ENCODE measurements at places on chromosomes 4 and X.

DNA sequence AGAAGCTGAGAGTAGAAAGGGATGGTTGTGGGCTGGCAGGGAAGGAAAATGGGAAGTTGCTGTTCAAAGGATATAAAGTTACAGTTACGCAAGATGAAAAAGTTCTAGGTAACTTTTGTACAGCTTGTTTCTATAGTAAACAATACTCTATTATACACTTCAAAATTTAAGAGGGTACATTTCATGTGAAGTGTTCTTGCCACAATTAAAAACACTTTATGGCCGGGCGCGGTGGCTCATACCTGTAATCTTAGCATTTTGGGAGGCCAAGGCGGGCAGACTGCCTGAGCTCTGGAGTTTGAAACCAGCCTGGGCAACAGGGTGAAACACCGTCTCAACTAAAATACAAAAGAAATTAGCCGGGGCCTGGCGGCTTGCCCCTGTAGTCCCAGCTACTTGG, 623.6 kb downstream of the STIM2 start:
- no peak for DNase-seq

- no peak for DNase-seq
These were observed 606.8 kb upstream of the BOD1L1 start for GRCh38 chr4:14234307-14234706.

DNA sequence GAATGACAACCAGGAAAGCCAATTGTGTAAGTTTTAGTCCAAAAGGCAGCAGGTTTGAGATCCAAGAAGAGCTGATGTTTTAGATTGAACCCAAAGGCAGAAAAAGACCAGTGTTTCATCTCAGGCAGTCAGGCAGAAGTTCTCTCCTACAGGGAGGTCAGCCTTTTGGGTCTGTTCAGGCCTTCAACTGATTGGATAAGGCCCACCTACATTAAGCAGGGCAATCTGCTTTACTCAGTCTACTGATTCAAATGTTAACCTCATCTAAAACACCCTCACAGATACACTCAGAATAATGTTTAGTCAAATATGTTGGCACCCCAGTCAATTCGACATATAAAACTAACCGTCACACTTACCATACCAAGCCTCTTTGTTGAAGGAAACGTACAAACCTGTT, 134.2 kb upstream of the NEIL3 start:
- DNase-seq = no peak

GRCh38 chr4:87038837-87039615, 104.2 kb downstream of the AFF1 start:
- no peak for DNase-seq

GRCh38 chr4:6349896-6350603, 80.4 kb downstream of the WFS1 start:
- no peak for DNase-seq

DNA sequence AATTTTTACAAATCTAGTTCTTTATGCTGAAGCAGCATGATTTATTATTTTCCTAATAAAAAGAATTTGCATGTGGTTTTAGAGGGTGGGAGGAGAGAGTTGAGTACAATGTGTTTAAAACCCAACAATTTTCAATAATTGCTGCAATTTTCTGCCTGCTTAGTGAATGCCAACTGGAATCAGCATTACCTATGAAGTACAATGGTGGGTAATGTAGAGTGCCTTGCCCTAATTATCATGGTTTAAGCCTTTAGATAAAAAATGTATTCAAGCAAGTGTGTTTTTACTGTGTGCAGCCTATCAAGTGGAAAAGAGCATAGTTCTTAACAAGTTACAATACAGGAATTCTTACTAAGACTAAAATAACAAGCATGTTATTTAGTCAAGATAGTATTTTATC, 77.9 kb upstream of the ANKRD50 start:
- peak; percentile 79 for DNase-seq

DNA sequence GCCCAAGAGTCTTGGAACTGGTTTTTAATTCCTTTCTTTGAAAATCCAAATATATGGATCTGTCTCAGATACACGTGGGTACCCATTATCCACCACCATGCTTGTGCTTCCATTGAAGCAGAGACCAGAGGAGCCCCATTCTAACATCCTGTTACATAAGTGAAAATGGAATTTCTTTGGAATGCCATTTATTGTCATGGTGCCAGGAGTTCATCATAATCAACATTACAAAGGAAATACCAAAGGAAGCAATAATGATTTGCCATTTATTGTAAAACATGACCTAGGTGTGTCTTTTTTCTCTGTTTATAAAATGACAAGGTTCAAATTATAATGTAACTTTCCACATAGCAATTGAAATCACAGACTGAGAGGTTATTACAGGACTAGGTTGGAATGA, 61.7 kb downstream of the PALLD start:
- no peak for DNase-seq

GRCh38 chr4:104818579-104818978, 323.9 kb upstream of the CXXC4 start:
- DNase-seq = no peak

- no peak for DNase-seq
These were observed 618.9 kb downstream of the TECRL start for GRCh38 chr4:63790377-63790776.

DNA sequence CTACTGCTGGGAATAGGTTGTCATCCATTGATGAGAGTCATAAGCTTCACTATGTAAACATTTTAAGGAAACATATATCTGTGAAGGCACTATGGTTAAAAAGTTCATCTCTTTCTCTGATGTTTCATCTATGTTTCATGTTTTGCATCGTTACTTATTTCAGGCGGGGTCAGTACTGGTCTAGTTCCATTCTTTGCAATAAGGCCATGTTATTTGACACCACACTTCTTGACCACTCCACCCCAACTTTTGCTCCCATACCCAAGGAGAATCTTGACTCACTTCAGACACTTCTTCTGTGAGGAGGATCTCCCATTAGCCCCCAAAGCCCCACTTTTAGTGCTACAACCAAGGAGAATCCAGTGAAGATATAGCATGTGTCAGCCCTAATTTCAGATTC, 119.4 kb downstream of the GRIA3 start:
- no peak for DNase-seq

- no peak for DNase-seq
These were observed 325.4 kb downstream of the RAPGEF2 start for GRCh38 chr4:159428293-159428692.

DNA sequence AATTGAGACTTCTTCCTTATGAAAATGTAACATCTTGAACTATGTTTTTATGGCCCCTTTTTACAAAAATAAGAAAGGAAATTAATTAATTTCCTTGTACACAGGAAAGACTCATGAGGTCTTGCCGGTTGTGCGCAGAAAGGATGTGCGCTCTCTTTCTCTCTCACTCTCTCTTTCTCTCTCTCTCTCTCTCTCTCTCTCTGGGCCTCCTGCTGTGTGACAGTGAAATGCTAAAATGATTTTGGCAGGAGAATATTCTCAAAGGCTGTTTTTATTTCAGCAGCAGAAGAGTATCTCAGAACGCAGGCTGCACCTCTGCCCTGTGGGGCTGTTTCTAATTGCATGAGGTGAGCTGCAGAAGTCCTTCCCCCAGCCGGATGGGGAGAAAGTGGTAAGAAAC, 349.0 kb downstream of the MID1IP1 start:
- DNase-seq = no peak

- no peak for DNase-seq
These were observed 111.9 kb downstream of the SORBS2 start for GRCh38 chr4:185700048-185700447.

- no peak for DNase-seq
These were observed 49.1 kb downstream of the TMEM165 start for GRCh38 chr4:55444827-55445226.

DNA sequence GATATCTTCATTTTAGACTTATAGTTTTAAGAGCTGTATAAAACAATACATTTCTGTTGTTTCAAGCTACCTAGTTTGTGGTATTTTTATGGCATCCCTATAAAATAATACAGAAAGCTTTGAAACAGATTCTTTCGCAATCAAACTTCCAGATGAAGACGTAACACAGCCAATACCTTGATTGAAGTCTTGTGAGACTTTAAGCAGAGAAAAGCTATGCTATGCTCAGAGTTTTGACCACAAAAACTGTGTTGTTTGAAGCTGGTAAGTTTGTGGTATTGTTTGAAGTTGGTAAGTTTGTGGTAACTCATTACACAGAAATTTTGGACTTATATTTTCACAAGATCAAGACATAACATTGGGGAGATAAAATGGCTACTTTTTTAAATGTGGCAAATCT, 201.8 kb upstream of the UGT8 start:
- no peak for DNase-seq

DNA sequence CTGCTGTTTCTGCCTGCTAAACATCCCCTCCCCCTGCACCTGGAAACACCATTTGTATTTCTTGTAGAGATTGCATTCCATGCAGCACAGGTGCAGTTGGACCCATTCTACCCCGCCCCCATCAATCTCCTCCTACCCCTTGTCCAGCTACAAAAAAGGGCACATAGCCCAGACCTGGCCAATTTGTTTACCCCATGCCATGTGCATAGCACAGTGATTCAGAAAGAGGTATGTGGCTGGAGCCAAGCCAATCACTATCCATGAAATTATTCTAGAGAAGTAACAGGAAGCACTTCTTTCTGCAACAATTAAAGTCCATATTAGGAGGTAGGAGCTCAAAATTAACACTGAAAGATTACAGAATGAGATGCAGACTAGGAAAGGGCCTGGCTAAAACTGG, 20.2 kb upstream of the TMEM184C start:
- no peak for DNase-seq

DNA sequence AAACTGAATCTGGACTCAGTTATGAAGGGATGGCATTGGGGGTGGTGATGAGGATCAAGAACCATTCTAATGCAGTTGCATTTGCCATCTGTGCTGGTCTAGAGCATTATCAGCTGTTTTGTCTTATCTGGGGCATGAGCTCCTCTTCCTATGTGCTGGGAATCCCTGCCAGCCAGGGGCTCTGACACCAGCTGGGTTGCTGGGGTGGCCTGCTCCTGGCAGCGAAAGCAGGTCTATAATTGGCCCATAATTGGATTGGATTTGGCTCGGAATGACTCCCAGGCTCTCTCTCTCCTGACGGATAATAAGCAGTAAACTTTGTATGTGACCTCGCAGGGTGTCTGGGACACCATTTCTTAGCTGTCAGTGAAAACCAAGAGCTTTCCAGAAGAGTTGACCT, 34.1 kb downstream of the SMPX start:
- no peak for DNase-seq

- no peak for DNase-seq
These were observed 407 bp upstream of the ZC4H2 start for GRCh38 chrX:64976673-64977040.

- DNase-seq = no peak
These were observed 261.9 kb downstream of the CBLL2 start for GRCh38 chrX:22534643-22535042.

DNA sequence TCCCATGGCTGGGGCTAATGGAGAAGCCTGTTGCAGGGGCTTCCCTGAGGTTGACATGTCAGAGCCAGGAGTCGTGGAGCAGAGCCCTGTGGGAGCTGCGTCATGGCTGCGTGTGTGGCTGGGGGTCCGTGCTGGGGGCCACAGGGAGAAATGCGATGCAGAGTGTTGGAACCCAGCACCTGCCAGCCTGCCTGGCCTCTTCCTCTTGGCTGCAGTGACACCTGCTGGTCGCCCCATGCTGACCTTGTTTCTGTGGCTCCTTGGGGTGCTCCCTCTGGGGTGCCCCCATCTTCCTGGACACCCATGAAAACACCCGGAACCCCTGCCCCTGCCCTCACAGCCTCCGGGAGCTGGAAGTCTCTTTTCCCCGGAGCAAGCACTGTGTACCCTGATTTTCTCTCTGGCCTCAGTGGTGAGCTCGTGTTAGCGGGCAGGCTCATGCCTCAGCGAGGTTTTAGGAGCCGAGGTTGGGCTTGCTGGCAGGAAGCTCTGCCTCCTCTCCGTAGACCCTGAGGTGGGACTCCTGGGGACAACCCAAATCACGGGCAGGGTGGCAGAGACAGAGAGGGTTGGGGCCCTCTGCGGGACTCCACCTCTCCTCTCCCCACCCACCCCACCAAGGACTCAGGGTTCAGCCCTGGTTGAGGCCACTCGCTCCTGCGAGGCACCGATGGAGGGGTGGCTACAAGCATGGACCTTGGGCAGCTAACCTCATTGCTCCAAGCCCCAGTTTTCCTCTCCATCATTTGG, 103.7 kb downstream of the SORCS2 start:
- DNase-seq = no peak

DNA sequence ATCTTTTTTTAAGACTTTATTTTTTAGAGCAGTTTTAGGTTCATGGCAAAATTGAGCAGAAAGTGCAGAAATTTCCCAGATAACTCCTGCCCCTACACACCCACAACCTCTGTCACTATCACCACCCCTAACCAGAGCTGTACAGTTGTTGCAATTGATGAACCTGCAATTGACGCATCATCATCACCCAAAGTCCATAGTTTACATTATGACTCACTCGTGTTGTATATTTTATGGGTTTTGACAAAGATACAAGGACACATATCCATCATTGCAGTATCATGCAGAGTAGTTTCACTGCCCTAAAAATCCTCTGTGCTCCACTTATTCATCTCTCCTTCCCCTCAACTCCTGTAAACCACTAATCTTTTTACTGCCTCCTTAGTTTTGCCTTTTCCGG, 34.5 kb upstream of the WAS start:
- no peak for DNase-seq

DNA sequence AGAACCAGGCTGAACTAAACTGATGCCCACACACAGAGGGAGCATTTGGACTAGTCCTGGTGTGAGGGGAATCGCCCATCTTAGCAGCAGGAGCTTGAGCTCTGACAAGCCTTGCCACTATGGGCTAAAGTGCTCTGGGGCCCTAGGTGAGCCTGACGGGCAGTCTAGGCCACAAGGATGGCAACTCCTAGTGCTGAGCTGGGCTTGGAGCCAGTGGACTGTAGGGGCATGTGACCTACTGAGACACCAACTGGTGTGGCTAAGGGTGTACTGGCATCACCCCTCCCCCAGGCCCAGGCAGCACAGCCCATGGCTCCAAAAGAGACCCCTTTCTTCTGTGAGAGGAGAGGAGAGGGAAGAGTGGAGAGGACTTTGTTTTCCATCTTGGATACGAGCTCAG, 14.5 kb downstream of the CENPU start:
- DNase-seq = no peak

DNA sequence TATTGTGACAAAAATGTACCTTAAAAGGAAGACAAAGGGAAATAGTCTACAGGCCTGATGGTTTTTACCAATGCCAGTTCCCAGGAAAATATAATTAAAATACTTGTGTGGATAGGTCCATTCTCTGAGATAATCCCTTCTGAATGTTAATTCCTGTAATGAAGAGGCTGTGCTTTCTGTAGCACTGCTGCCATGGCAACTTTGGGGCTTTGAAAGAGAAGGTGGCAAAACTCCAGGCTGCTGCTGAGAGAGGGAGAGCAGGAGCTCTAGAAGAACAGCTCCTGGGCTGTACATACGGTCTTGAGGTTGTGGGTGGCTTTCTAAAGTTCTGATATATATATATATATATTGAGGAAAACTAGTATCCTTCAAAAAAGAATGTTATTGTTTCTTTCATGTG, 125.4 kb downstream of the PDLIM5 start:
- DNase-seq = peak; percentile 2

DNA sequence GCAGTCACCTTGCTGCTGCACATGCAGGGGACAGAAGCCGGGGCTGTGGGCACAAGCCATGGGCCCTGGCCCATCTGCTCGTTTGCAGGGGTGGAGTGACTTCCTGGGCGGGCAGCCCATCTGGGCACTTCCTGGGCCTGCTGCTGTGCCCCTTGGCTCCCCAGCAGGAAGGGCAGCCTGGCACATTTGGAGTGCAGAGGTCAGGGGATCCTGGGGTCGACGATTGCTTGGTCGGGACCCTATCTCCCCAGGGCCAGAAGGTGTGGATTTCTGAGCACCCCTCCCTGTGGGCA, 10.9 kb upstream of the MXD4 start:
- no peak for DNase-seq

Measured in NCI-H1436 treated with DMSO at 0.1 percent for 48 hours (cell line).